CD8-positive, alpha-beta memory T cell (primary cell): ENCODE measurements at places on chromosomes 11 and 22. TPM values are rescaled to one million over a fixed set of nuclear protein-coding genes. Genes with fewer than 3 reads are reported as not detected.

APOL4 gene
- 0.46 TPM for total RNA-seq

MRGPRX3 gene
- not detected for total RNA-seq

CD3D gene
- total RNA-seq, result 438 TPM

OSM gene
- 20.7 TPM for total RNA-seq

TSKU gene
- 0.11 TPM for total RNA-seq

TMEM45B gene
- 0.58 TPM for total RNA-seq

IL17REL gene
- 0.20 TPM for total RNA-seq

- H3K27me3 ChIP-seq, result no peaks in the 10 kb centered on the region
- DNase-seq, result no peak
- H3K4me3 ChIP-seq, result no peak overlapping the region
- H3K36me3 ChIP-seq, result no peaks in the 10 kb centered on the region
- no peaks in the 10 kb centered on the region for H3K4me1 ChIP-seq
Measured at GRCh38 chr11:131579932-131580387, 209.5 kb downstream of the NTM start.

DNA sequence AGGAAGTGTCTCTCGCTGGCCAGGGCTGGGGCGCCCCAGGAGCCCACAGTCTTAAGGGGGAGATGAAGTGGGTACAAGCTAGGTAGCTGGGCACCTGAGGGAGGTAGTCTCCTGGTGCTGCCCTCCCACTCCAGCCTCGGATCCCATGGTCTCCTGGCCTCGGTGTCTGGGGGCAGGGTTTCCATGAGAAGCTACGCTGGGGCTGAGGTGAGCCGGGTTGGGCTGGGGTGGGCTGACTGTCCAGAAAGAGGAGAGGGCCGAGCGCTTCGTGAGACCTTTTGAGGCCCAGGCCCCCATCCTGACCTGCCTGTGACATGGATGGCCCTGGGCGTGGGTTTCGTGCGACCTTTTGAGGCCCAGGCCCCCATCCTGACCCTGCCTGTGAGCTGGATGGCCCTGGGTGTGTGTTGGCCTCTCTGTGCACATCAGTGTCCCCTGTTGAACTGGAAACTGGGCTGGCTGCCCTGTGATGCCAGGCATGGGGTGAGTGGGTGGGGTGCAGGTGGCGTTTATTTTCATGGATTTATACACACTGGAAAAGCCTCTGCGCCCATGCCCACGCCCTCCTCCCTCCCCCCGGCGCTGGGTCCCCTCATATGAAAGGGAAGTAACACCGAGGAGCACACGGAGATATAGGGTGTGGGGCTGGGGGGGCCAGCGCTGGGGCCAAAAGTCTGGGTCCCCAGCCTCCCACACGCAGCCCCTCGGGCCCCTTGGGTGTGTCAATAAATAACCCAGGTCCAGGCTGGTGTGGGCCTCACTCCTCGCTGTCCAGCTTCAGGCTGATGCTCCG lies 8.6 kb downstream of the AIP start:
- H3K36me3 ChIP-seq, result peaks cover 27% of the 10 kb centered on the region
- DNase-seq, result no peak
- H3K4me1 ChIP-seq, result peaks cover 22% of the 10 kb centered on the region
- no peak overlapping the region for H3K27ac ChIP-seq
- no peak overlapping the region for H3K4me3 ChIP-seq
- no peaks in the 10 kb centered on the region for H3K27me3 ChIP-seq

DNA sequence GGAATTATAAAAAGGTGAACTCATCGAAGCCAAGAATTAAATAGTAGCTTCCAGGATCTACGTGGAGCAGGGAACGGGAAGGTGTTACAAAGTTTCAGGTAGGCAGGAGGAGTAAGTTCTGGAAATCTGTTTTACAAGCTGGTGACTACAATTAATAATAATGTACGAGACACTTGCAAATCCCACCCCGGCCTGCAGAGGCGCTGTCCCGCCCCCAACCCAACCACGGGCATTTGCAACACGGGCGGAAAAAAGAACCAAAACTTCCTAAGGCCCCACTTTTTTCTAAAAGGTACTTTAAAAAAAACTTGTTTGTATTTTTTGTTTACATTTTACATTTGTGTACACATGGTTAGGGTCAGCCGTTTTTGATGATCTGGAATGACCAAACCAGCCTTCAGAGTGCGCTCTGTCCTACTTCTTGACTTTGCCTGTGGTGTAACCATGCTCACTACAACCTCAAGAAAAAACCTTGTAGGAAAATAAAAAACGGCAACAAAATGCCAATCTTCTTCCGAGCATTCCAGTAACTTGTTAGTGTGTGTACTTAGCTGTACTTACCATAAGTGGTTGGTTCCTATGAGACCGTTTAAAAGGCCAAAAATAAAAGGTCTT lies 449.6 kb upstream of the B3GAT1 start:
- H3K4me3 ChIP-seq, result no peak overlapping the region
- H3K27me3 ChIP-seq, result no peaks in the 10 kb centered on the region

DNA sequence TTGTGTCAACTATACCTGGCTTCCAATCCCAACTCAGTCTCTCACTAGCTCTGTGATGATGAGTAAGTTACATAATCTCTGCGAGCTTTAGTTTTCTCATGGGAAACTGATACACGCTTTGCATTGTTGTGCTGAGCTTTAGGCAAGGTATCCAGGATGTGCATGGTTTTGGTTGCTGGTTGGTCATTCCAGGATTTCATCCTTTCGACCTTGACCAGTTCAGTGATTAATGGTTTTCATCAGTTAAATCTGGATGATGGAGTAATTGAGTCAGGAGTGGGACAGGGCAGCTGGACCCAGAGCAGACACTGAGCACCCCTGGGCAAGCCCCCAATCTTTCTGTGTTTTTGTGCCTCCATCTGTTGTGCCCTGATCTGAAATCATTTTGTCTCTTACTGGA lies 417.3 kb upstream of the CADM1 start:
- no peaks in the 10 kb centered on the region for H3K27me3 ChIP-seq
- no peak overlapping the region for H3K27ac ChIP-seq
- H3K4me1 ChIP-seq, result no peaks in the 10 kb centered on the region
- no peak overlapping the region for H3K4me3 ChIP-seq

- no peaks in the 10 kb centered on the region for H3K4me1 ChIP-seq
- DNase-seq, result no peak
- peaks cover 2% of the 10 kb centered on the region for H3K27me3 ChIP-seq
- no peaks in the 10 kb centered on the region for H3K36me3 ChIP-seq
Measured at GRCh38 chr11:33449798-33450197, 192.6 kb downstream of the HIPK3 start.

DNA sequence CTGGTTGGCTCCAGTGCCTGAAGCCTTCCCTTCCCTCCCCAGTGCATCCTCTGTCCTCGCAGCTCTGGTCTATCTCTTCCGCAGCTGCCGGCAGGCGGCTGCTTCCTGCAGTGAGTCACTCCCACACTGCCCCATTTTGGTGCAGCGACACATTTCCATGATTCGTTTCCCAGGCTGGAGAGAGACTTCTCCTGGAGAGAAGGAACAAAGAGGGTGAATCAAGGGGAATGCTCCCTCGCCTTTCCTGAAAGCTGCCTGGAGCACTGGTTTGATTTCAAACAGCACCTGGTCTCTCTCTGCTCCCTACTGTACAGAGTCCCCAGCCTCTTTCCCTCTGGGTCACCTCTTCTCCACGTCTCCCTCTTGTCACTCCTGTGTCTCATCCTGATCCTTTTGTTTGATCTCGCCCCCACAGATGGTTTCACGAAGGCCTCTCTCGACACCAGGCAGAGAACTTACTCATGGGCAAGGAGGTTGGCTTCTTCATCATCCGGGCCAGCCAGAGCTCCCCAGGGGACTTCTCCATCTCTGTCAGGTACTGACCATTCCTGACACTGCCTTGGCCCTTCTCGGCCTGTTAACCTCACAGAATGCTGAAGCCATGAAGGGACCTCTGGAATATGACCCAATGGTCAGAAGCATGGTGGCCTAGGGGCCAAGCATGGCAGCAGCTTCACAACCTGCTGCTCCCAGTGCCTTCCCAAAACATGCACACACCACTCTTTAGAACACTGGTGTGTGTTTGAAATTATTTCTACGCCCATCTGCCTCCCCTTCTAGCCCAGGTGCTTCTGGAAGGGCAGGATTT lies at the start of gene TMA7B:
TSS of gene TMA7B (plus strand) at position 758 of the 808 bp plus-strand sequence. CDS start 3,978 bp downstream, outside the sequence.
- H3K36me3 ChIP-seq, result peaks cover 62% of the 10 kb centered on the region
- H3K27ac ChIP-seq, result peak within 1 kb of the TSS; percentile 55

DNA sequence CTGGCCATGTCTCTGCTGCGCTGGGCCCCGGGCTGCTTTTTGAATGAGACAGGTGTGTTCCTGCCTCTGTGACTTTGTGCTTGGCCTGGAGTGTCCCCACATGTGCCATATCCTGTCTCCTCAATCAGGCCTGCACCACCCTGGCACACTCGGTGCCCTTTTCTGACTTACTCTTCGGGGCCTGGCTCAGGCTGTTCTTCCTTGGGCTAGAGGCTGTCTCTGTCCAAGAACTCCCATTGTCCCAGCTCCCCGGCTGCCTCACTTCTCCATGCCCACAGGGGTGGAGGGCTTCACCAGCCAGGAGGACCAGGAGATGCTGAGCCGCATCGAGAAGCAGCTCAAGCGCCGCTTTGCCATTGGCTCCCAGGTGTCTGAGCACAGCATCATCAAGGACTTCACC lies 23.0 kb downstream of the MCM5 start:
- peaks cover 19% of the 10 kb centered on the region for H3K36me3 ChIP-seq
- no peak overlapping the region for H3K27ac ChIP-seq
- H3K4me3 ChIP-seq, result no peak overlapping the region
- no peak for DNase-seq
- no peaks in the 10 kb centered on the region for H3K4me1 ChIP-seq

GRCh38 chr11:131584785-131585592 lies 214.6 kb downstream of the NTM start:
- H3K4me1 ChIP-seq, result no peaks in the 10 kb centered on the region
- H3K4me3 ChIP-seq, result no peak overlapping the region
- no peak for DNase-seq
- no peaks in the 10 kb centered on the region for H3K27me3 ChIP-seq
- H3K36me3 ChIP-seq, result no peaks in the 10 kb centered on the region

- no peak overlapping the region for H3K4me3 ChIP-seq
- no peak for DNase-seq
- H3K36me3 ChIP-seq, result no peaks in the 10 kb centered on the region
- H3K27me3 ChIP-seq, result no peaks in the 10 kb centered on the region
Measured at GRCh38 chr11:130606178-130606577, 157.7 kb downstream of the ADAMTS15 start.

DNA sequence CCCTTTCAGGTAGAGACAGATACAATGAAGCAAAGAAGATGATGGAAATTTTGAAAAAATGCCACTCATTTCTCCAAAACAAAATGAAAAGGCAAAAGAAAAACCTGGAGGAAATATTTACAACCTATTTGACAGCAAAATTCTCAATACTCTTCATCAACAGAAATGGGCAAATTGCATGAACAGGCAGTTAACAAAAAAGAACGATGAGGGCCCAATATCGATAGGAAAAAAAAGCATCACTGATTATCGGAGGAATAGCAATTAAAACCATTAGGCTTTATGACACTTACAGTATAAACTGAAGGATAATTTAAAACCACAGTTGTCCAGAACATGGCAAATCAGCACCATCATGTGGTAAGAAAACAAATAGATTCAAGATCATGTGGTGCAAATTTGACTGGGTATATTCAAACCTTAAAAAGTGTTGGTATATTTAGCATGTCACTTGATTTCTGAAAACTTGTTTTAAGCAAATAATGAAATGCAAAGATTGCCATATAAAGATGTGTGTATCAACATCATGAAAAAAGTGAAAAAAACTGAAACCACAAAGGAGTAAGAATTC lies 222.9 kb downstream of the BRD1 start:
- H3K27me3 ChIP-seq, result no peaks in the 10 kb centered on the region
- H3K4me1 ChIP-seq, result peaks cover 13% of the 10 kb centered on the region

GRCh38 chr11:128234143-128234542 lies 353.2 kb downstream of the ETS1 start:
- DNase-seq, result no peak
- H3K27ac ChIP-seq, result no peak overlapping the region
- H3K4me1 ChIP-seq, result no peaks in the 10 kb centered on the region
- no peaks in the 10 kb centered on the region for H3K27me3 ChIP-seq

DNA sequence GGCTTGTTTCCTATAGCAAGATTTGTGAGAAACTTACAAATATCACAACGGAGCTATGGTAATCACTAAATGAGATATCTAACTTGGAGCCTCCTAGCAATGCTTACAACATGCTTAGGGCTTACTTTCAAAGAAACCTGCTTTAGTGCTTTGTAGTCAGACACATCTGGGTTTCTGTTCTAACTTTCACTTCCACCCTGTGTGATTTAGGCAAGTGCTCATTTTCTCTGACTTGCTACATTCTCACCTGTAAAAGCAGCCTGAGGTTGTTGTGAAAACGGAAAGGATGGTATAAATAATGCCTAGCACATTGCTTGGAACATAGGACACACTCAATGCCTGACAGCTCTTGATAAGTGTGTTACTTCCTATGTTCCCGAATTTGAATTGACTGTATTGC lies 45.6 kb downstream of the LRRC4C start:
- no peaks in the 10 kb centered on the region for H3K4me1 ChIP-seq
- no peak overlapping the region for H3K27ac ChIP-seq
- no peak for DNase-seq
- no peaks in the 10 kb centered on the region for H3K36me3 ChIP-seq

- H3K27ac ChIP-seq, result no peak overlapping the region
- no peak for DNase-seq
- H3K4me1 ChIP-seq, result no peaks in the 10 kb centered on the region
- H3K4me3 ChIP-seq, result no peak overlapping the region
- H3K27me3 ChIP-seq, result no peaks in the 10 kb centered on the region
Measured at GRCh38 chr11:10351765-10352641, 47.1 kb downstream of the ADM start.

- H3K36me3 ChIP-seq, result no peaks in the 10 kb centered on the region
- H3K27me3 ChIP-seq, result no peaks in the 10 kb centered on the region
- H3K27ac ChIP-seq, result no peak overlapping the region
- DNase-seq, result no peak
- no peaks in the 10 kb centered on the region for H3K4me1 ChIP-seq
- no peak overlapping the region for H3K4me3 ChIP-seq
Measured at GRCh38 chr11:85718991-85719807, 33.2 kb upstream of the CCDC89 start.

- no peaks in the 10 kb centered on the region for H3K27me3 ChIP-seq
- no peak overlapping the region for H3K4me3 ChIP-seq
- peaks cover 77% of the 10 kb centered on the region for H3K36me3 ChIP-seq
- H3K27ac ChIP-seq, result no peak overlapping the region
Measured at GRCh38 chr22:20578707-20579106, 71.3 kb downstream of the MED15 start.
